ENCODE measurements at places on chromosomes 4 and X.

DNA sequence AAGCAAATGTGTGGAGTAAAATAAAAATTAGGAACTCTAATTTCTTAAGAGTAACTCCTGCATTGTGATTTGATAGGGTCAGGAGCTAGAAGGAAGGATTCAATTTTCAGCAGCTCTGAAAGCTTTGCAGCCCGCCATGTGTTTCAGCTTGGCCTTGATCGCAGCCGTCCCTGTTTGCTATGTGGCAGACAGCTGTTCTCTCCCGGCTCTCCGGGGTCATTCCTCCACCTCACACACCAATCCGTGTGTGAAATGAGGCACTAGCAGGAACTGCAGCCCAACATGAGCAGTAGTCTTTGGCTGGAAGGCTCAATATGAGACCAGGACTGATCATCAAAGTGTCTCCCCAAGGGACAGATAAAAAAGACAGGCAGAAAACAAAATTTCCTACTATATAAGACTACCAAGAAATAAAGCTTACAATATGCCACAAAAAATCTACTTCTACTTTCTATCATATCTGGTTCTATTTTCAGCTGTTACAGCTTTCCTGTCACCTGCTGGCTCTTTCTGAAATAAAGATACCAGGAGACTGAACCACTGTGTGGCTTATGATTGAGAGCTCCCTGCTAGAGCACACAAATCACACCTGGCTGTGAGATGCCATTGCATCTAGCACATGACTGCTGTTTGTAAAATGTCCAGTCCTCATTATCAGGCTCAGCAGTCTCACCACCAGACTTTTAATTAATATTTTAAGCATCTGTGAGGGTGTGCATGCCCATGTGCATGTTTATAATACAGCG lies 44.1 kb upstream of the SEC24B start:
- no peak for DNase-seq

GRCh38 chrX:38233891-38234667 lies 13.4 kb upstream of the SRPX start:
- DNase-seq, result no peak

GRCh38 chrX:35406386-35406785 lies 391.8 kb upstream of the MAGEB16 start:
- DNase-seq, result no peak

DNA sequence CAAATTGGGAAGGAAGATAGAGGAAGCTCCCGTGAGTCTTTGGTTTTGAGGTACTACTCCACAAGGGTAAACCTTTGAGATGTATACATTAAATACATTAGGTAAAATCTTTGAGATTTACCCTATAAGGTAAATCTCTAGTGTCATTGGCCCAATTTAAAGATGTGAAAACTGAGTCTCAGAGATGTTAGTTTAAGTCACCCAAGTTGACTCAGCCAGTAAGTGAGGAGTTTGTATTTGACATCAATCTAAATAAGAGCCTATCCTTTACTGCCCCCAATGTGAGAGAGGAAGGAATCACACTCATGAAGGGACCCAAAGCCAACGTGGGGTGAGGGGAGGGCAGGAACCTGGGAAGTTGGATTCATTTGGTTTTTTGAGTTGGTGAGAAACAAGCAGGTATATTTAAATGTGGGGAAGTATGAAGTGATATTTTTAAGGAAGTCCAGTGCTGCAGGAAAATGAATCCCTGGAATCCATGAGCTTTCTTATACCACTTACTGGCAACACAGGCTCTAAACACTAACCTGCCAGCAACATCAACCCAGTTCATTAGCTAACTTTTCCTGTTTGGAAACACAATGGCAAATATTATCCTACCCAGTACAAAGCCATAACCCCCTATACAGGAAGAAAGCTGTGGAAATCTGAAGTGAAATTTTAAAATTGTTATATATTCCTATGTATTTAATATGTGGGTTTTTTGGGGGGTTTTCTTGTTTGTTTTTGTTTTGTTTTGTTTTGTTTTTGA lies 55.3 kb downstream of the PALLD start:
- DNase-seq, result no peak

- DNase-seq, result no peak
Measured at GRCh38 chr4:117965622-117966021, 68.7 kb upstream of the NDST3 start.

- no peak for DNase-seq
Measured at GRCh38 chrX:36334572-36334971, 415.0 kb downstream of the CFAP47 start.

DNA sequence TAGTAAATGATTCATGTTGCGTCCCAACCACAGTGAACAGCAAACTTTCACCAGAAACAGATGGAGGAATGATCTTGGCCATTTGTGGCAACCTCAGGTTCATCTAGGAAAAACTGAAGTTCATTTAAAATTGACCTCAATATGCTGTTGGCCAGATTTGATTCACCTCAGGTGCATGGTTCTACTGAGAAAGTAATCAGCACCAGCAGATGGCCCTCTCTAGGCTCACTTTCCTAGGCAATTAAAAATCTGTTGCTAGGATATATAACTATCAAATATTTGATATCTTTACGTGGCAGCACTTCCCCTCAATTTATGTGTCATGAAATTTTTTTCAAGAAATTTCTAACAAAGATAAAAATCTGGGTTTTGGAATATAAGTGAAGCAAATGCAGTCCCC lies 344.7 kb downstream of the GALNTL6 start:
- DNase-seq, result no peak

DNA sequence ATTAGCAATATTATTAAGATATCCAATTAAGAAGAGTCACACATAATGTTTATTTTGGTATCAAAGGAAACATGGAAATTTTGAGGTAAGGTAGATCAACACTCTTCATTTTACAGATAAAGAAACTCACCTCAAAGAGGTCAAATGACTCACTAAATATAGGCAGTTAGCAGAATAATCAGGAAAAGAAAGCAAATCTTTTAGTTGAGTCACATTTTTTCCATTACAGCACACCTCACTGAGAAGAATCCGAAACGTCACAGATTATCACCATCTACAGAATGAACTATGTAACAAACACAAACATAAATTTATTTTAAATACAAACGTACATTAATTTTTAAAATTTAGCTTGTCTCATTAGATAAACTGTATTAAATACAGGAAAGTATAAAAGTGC lies 70.1 kb downstream of the TMEM47 start:
- DNase-seq, result no peak

GRCh38 chr4:160880180-160880579 lies 1283.6 kb downstream of the FSTL5 start:
- DNase-seq, result no peak

- DNase-seq, result no peak
Measured at GRCh38 chr4:40628888-40629287, 776 bp downstream of the RBM47 start.

DNA sequence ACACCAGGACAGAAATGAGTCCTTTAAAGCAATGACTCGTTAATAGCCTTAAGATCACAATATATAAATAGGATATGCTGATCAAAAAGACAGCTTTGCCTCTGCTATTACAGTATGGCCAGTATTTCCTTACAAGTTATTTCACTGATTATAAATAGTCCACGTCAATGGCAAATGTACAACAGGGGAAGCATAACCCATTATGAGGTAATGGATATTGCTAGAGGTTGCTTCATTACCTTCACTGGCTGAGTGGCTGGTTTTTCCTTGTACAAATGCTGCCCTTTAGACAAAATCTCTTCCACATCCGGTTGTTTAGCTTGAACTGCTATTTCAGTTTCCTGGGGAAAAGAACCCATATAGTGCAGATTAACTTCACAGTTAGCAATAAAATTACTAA lies 764.6 kb upstream of the FTHL17 start:
- no peak for DNase-seq

- DNase-seq, result no peak
Measured at GRCh38 chr4:38803833-38804653, 548 bp downstream of the TLR1 start.

GRCh38 chr4:118034053-118034785 lies at the start of gene NDST3:
NDST3 (plus strand) TSS chr4:118034486; CDS start chr4:118053911, 19,425 bp downstream.
- DNase-seq, result peak; percentile 87

- no peak for DNase-seq
Measured at GRCh38 chr4:94909645-94910044, 151.9 kb downstream of the BMPR1B start.

DNA sequence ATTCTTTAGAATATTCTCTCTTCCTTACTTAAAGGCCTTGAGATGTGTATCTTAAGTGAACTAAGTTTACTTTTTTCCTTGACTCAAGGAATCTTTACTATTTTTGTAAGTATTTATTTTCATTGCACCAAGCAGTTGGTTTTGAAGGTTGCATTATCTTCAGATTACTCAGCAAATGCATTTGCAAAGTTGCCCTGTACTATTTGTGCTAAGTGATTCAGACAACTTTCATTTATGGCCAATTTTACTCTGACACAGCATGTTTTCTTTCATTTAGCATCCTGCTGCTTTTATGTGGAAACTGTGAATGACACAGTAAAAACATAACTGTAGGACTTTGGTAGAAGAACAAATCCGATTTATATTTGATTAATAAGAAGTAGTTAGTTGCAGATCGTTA lies 191.0 kb downstream of the CCSER1 start:
- no peak for DNase-seq

- no peak for DNase-seq
Measured at GRCh38 chrX:21305799-21306336, 68.3 kb upstream of the CNKSR2 start.

- DNase-seq, result peak; percentile 12
Measured at GRCh38 chrX:119482481-119483480, 14.5 kb downstream of the SLC25A5 start.

DNA sequence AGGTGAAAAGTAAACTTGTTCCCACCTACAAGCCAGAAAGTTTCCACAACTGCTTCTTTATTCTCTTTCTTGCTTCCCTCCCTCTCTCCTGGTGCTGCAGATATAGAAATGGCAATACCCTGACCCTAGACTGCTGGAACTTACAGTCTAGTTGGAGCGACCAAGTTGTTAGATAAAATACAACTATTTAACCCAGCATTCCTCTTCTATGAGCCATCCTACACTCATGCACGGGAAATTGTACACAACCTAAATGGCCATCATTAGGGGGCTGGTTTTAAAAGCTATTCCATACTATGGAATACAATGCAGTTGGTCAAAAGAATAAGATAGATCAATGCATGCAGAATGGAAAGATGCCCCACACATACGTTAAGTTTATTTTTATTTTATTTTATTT lies 41.1 kb downstream of the PJA1 start:
- DNase-seq, result no peak

DNA sequence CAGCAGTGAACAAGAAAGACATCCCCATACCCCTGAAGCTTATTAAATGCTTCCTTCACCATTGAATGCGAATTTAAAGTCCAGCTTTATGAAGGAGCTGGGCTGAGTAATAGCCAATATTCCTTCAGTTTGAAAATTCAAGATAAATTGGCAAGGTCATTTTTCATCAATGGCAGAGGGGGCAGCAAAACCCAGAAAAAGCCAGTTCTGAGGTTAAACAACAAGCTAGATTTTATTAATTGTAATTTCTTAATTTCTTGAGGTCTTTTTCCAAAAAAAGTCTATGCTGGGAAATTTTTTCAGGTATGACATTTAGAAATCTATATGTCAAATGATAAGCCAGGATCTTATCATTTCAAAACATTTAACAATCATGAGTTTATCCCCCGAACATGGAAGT lies 808.9 kb downstream of the RPA4 start:
- DNase-seq, result no peak

- no peak for DNase-seq
Measured at GRCh38 chr4:139854668-139855403, 189.2 kb downstream of the MGST2 start.

GRCh38 chr4:152515678-152516077 lies 20.2 kb downstream of the FBXW7 start:
- no peak for DNase-seq

DNA sequence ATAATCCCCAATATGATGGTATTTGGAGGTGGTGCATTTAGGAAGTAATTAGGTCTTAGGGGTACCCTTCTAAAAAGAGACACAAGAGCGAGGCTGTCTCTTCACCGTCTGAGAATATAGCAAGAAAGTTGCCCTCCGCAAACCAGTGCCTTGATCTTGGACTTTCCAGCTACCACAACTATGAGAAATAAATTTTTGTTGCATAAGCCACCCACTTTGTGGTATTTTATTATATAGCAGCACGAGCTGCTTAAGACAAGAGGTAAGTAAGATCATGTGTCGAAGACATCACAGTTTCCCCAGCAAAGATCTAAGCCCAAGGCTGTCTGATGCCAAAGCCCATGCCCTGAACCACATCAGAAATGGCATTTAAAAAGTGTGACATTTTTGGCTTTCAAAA lies 9.6 kb upstream of the EXOSC9 start:
- DNase-seq, result no peak

DNA sequence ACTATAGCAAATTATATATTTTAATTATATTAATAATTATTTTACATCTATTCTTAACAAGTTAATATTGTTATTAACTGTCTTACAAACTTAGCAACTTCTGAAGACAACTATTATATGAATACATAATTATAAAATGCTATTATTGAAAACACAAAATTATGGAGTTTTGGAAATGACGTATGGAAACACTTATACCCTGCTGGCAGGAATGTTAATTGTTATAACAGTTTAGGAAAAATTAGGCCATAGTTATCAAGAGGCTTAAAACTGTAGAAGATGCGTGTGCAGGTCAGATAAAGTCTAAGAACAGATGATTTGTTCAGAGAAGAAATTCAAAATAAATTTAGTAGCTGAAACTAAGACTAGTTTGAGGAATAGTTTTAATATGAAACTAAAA lies 211.7 kb downstream of the FAT4 start:
- DNase-seq, result no peak

All from nucleus accumbens (tissue), 56 donors.